Peyer's patch (tissue), 4 donors: ENCODE measurements at places on chromosomes 11 and 22. TPM values are rescaled to one million over a fixed set of nuclear protein-coding genes. Genes with fewer than 3 reads are reported as not detected.

TECTA gene
- total RNA-seq = 0.19 TPM

SLN gene
- total RNA-seq = not detected

GRIA4 gene
- total RNA-seq = 19.3 TPM

PGA5 gene
- total RNA-seq = not detected

C22orf31 gene
- total RNA-seq = not detected

OSM gene
- total RNA-seq = not detected

BAIAP2L2 gene
- total RNA-seq = 254 TPM

RIMBP3B gene
- not detected for total RNA-seq

JOSD1 gene
- total RNA-seq = 156 TPM

RAB36 gene
- 1.0 TPM for total RNA-seq

SYT9 gene
- total RNA-seq = not detected

PSMD13 gene
- 74.5 TPM for total RNA-seq

SYCE3 gene
- not detected for total RNA-seq

TRIM51 gene
- not detected for total RNA-seq

PRODH gene
- total RNA-seq = 239 TPM

CELSR1 gene
- total RNA-seq = 1.4 TPM

RASD2 gene
- total RNA-seq = 5.8 TPM

GRCh38 chr22:29904020-29904419 lies 21.0 kb downstream of the MTMR3 start:
- DNase-seq = no peak

DNA sequence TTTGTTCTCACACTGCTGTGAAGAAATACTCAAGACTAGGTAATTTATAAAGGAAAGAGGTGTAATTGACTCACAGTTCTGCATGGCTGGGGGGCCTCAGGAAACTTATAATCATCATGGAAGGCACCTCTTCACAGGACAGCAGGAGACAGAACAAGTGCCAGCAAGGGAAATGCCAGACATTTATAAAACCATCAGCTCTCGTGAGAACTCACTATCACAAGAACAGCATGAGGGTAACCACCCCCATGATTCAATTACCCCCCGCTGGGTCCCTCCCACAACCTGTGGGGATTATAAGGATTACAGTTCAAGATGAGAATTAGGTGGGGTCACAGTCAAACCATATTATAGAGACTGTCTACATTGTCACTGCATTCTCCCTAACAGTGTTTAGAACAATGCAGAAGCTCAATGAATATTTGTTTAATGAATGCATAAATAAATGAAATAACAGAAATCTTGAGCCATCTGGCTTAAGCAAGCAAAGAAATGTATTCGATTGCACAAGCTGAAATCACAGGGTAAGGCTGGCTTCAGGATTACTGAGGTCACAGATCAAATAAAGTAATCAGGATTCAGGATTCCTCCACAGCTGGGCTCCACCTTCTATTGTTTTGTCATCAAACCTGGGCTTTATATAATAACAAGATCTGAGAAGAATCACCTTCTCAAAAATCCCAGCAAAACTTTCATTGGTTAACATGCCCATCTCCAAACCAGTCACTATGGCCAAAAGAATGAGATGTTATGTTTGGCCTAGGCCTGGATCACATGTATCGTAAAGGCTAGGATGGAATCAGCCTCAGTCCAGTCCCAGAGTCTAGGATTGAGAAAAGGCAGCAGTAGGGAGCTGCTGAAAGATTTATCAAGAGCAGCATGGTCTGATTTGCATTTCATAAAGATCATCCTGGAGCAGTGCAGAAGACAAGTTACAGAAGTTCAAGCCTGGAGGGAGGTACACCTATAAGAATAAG lies 137.8 kb upstream of the UBASH3B start:
- DNase-seq = no peak

GRCh38 chr22:45916515-45916914 lies 60.4 kb downstream of the WNT7B start:
- DNase-seq = no peak

GRCh38 chr11:9264316-9265210 lies 587 bp downstream of the DENND5A start:
- peak; percentile 56 for DNase-seq

DNA sequence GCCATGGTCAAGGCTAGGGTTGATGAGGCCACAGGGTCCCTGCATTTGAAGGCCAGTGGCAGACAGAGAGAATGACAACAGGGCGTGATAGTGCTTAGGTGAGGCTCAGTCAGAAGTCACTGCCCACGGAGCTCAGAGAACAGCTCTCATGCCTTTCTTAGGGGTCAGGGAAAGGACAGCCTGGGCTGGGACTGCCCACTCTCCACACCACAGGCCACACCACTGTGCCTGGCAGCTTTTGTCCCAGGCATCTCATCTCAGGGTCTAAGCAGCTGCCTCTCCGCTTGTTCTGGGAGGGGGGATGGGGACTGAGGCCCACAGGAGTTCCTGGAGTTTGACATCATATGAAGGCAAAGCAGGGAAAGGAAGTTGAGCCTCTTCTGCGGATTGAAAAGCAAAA lies 150.2 kb upstream of the B3GAT1 start:
- DNase-seq = no peak

GRCh38 chr22:33018232-33018864 lies 39.8 kb downstream of the SYN3 start:
- DNase-seq = peak; percentile 45

DNA sequence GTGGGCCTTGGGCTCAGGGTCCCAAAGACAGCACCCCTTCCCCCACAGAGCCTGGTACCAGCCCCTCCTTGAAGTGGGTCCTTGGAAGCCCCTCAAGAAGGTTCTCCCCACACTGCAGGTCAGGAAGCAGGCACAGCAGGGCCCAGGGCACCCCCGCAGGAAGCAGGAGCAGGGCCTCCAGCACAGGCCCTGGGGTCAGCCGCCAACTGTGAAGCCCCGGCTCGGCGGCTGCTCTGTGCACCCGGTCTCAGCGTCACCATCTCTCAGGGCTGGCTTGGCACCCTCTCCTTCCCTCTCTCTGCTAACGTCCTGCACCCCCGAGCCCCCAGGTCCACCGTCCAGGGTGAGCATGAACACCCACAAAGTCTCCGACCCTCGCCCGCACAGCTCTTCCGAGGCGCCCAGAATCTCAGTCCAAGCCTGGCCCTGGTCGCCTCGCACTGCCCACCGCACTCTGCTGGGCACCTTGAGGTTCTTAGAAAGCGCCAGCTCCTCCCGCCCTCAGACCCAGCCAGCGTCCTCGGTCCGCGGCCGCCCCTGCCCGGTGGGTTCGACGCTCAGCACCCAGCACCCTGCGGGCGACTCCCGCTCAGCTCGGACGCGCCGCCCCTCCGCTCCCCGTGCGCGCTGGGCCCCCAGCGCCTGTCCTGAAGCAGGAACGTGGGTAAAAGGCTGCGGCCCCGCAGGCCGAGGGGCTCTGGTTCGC lies 1.4 kb upstream of the SIGIRR start:
- DNase-seq = peak; percentile 49

- no peak for DNase-seq
Observed at GRCh38 chr11:28521075-28521474, 412.9 kb downstream of the METTL15 start.

- no peak for DNase-seq
Observed at GRCh38 chr11:60919956-60920355, 4.3 kb upstream of the TMEM132A start.

GRCh38 chr11:2742201-2742600 lies 42.4 kb upstream of the KCNQ1OT1 start:
- peak; percentile 46 for DNase-seq

DNA sequence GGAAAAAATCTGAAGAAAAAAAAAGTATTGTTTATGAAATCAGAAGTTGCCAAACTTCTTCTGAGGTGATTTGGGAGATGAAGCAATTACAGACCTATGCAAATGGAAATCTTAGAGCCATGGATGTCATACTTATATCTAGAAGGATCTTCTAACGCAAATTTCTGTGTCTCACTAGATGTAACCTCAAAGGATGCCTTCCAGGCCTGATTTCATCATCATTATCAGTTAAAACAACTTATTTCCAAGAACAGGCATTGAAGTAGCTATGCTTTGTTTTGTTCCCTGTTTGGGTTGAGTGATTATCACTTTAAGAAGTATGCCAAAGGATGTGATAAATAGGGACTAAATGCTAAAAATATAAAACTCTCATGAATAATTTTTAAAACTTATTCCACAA lies 43.9 kb upstream of the ANGPTL5 start:
- DNase-seq = no peak

GRCh38 chr11:3123305-3123704 lies 41.8 kb downstream of the OSBPL5 start:
- no peak for DNase-seq

- DNase-seq = peak; percentile 56
Observed at GRCh38 chr11:65915821-65916251, 3.0 kb downstream of the C11orf68 start.

DNA sequence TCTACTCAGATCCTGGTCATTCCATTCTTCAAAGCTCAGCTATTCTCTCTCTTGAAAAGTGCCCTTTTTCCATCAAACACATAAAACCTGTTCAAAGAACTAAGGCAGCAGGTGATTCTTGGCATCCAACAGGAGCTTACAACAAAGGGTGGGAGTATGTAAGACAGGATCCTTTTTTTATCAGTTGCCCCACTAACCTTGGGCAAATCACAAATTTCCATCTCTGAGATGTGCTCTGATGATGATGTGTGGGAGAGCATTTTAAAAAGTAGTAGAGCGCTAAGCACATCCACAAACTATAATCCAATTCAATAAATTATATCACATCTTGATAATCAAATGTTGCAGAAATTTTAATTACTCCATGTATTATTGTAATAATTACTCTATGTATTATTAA lies 53.7 kb upstream of the FDX1 start:
- DNase-seq = no peak

DNA sequence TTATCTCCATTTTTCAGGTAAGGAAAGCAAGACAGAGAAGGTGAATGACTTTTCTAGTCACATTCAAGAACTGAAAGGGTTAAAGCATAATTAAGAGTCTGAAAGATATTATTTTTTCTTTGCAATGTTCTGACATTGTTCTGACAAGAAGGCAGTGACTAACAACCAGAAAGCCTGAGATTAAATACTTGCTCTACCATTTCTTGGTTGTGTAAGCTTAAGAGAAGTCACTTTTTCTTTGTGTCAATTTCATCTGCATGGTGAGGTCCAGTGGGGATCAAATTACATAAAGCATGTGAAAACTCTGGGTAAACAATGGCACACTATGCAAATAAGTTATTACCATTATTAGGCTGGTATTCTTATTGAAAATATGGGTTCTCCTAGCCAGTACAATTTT lies 73.7 kb downstream of the PHF21A start:
- DNase-seq = no peak

DNA sequence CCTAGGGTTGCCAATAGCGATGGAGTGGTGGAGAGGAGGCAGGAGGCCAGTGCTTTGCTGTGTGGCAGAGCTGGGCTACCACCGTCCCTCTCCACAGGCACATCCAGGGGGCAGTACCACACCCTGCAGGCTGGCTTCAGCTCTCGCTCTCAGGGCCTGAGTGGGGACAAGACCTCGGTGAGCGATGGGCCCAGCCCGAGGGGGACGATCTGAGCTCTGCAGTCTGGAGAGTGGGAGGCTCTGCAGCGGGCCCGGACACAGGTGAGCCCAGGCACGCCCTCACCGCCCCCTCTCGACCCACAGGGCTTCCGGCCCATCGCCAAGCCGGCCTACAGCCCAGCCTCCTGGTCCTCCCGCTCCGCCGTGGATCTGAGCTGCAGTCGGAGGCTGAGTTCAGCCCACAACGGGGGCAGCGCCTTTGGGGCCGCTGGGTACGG lies 2.5 kb downstream of the PKP3 start:
- DNase-seq = peak; percentile 39

DNA sequence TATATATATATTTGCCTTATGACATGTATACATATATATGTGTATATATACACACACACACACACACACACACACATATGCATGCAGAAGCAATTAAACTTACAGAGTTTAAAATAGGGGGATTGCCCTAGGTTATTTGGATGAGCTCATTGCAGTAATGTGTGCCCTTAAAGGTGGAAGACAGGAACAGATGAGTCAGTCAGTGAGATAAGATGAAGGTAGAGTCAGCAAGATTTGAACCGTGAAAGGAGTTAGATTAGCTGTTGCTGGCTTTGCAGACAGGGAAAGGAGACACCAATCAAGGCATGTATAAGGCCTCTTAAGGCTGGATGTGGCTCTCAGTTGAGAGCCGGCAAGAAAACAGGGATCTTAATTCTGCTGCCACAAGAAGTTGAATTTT lies 902.4 kb upstream of the RAG2 start:
- DNase-seq = no peak

DNA sequence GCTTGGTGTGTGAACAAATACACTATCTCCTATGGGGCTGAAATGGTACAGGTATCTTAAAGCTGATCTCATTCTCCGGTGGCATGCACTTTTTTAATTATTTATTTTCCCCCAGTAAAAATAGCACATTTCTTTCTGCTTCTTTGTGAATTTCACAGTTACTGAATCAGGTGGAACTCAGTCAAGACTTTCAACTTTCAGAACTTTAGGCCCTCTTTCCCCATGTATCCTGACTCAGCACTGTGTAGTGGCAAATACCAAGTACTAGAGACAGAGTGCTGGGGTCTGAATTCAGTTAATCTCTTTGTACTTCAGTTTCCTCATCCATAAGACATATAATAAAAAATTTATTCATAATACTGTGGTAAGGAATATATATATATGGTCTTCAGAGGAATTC lies 223.9 kb downstream of the CSNK2A3 start:
- no peak for DNase-seq

GRCh38 chr11:2891326-2892214 lies 6.0 kb upstream of the CDKN1C start:
- no peak for DNase-seq

DNA sequence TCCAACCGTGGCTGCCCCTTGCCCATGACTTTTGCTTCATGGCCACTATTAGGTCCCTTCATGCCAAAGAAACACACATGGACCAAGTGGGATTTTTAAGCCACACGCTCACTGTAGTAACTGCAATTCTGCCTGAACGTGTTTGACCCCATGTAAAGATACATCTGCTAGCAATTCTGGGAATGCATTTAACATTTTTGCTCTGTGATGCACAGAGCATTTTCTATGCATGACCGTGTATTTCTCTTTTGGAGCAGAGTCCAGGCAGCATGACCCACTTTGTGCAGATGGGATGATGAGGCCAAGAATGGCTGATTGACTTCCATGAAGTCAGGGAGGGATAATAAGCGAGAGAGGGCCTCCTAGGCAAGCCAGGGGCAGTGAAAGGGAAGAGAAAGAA lies 108.5 kb downstream of the TP53I11 start:
- no peak for DNase-seq

- no peak for DNase-seq
Observed at GRCh38 chr11:94302776-94303175, 1.6 kb upstream of the IZUMO1R start.

GRCh38 chr11:8617063-8617462 lies 23.0 kb upstream of the STK33 start:
- DNase-seq = no peak

DNA sequence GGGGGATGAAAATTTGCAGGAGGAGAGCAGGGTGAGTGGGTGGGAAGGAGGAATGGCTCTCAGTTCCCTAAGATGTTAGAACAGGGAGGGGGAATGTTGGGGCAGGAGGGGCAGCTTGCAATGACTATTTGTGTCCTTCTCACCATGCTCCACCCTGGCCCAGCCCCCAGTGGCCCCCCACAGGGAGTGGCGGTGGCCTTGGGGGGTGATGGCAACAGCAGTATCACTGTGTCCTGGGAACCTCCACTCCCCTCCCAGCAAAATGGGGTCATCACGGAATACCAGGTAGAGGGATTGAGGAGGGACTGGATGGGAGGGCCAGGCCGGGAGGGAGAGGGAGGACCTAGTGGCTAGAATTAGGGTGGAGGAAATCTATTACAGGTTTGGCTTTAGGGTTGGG lies 10.2 kb downstream of the ROBO3 start:
- DNase-seq = no peak

- no peak for DNase-seq
Observed at GRCh38 chr22:25762147-25762546, 20.2 kb downstream of the MYO18B start.
